ENCODE measurements at places on chromosomes 2 and 18.

GRCh38 chr2:191151331-191151730 is 537 bp upstream of the STAT4 start:
- no peak for DNase-seq

DNA sequence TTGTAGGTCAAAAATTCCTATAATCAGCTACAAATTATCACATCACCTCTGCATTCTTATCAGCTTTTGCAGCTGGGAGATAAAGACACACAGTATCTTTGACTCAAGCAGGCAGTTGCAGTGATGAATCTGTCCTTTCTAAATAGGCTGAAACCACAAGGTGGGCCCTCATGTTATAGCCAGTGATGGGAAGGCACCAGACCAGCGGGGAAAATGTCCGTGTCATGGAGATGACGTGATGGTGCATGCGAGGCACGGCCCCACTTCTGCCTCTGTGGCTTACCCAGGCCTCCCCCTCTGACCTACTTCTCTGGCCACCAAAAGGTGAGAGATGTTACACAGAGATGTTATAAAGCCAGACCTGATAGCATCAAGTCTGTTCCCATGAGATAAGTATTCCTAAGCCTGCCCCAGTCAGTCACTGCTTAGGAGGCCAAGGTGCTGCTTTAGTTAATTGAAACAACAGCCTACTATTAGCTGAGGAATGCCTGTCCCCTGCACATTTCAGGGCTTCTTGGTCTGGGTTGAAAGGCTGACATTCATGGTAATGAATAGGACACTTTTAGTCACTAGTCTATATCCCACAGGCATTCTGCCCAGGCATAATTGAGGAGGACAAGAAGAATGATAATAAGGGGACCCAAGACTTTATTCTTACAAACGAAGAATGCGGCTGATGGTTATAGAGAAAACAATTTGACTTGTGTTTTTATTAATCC is 327.9 kb downstream of the LPIN1 start:
- no peak for DNase-seq

DNA sequence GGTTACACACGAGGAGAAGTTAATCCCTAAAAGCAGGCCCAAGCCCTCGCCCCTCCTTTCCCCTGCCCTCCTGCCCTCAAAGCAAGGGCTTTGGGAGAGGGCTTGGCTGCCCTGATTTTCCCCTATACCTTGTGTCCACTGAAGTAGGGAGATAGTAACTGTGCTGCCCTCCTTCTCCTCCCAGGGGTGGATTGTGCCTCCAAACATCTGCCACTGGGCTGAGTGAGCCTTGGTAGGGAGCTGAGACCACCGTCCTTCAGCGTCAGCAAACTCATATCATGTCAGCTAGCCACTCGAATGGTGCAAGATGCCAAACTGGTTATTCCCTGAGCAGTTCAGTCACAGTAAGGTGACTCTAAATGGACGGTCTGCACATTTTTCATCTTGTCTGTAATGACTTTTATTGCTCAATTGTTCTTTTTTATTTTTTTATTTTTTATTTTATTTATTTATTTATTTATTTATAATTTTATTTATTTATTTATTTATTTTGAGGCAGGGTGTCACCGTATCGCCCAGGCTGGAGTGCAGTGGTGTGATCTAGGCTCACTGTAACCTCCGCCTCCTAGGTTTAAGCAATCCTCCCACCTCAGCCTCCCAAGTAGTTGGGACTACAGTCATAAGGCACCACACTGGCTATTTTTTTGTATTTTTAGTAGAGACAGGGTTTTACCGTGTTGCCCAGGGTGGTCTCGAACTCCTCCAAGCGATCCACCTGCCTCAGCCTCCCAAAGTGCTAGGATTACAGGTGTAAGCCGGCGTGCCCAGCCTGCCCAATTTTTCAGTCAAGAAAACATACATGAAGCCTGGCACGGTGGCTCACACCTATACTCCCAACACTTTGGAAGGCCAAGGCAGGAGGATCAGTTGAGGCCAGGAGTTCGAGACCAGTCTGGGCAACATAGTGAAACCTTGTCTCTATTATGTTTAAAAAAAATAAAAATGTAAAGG is 8.7 kb downstream of the PCBP1 start:
- DNase-seq, result no peak

- no peak for DNase-seq
These were observed 32.2 kb upstream of the REL start for GRCh38 chr2:60849187-60849586.

DNA sequence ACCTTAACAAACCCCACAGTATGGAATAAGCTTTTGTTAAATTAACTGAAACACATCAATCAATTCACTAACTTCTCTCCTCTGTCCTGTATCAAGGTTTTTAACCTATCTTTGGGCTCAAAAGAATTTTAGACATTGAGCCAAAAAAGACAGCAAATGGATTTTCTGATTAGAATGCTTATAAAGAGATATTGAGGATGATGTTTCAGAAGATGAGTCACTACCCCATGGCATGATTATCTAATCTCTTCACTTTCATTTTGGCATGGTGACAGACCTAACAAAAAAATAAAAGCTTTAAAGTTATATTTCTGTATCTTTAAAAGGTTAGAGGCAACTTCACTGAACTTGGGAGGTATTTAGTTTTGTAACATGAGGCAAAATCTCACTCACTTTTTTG is 55.5 kb downstream of the SGPP2 start:
- DNase-seq, result no peak

DNA sequence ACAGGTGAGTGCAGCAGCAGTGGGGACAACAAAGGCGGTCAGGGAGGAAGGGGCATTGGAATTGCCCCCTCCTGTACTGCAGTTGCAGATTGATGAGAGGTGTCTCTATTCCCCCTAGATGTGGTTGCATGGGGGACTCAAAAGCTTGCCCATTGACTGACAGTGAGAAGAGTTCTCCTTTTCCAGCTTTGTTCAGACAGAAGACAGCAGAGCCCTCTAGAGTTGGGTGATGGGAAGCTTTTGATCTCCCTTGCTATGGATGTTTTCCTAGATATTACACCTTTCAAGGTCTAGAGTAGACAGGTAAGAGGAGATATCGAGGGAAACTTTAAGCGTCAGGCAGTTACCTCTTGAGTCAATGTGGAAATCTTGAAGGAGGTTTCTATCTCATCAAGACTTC is 2.9 kb downstream of the PROKR1 start:
- no peak for DNase-seq

DNA sequence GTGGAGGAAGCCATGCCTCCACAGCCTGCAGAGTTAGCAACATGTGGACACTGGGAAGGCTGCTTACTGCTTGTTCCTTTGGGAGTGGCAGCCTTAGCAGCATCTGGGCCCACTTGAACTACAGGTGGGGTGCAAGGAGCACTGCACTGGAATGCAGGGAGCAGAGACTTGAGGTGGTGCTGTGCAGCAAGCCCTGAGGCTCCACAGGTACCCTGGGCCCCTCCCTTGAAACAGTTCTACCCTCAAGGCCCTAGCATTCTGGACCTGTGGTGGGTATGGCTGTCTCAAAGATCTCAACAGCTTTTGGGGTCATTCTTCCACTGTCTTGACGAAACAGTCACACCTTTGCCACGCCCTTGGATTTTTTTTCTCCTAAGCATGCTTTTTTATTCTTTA is 13.5 kb downstream of the UBR3 start:
- DNase-seq, result no peak

DNA sequence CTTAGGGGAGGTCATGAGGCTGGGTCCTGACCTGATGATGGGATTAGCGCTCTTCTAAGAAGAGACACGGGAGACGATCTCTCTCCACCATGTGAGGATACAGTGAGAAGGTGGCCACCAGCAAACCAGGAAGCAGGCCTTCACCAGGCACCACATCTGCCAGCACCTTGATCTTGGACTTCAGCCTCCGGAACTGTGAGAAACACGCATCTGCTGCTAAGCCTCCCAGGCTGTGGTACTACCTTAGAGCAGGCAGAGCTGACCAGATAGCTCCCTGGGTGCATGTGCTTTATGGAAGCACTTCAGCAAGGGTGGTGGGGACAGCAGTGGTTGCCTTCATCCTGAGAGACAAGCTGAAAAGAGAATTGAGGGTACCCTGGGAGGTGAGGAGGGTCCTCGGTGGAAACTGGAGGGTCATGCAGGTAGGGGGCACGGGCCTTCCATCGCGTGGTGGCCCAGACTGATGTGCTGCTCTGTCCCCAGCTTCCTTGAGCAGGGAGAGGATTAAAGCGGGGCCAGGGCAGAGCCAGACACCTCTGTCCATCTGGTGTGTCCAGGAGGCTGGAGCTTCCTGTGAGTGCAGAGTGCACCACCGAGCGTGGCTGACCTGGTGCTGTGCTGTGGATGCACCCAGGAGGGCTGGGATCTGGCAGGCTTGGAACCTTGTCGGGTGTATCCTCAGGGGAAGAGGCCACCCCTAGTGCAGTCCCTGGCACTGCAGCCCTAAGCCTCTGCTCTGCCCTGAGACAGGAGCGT is 42.9 kb upstream of the HS6ST1 start:
- DNase-seq, result no peak

DNA sequence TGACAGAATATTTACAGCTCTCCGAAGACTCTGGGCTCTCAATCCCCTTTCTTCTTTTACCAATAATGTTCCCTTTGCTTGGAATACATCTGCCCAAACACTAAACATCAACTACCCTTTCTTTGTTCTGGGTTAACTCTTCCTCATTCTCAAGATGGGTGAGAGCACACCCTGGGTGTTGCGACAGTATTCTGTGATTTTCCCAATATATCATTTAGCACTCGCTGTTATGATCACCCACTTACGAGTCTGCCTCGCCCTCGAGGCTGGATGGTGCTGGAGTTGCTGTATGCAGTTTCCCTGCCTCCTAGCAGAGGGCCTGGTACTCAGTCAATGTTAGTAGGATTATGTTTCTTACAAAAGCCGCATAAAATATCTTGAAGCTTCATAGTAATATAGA is 93.2 kb downstream of the SOCS6 start:
- DNase-seq, result no peak

DNA sequence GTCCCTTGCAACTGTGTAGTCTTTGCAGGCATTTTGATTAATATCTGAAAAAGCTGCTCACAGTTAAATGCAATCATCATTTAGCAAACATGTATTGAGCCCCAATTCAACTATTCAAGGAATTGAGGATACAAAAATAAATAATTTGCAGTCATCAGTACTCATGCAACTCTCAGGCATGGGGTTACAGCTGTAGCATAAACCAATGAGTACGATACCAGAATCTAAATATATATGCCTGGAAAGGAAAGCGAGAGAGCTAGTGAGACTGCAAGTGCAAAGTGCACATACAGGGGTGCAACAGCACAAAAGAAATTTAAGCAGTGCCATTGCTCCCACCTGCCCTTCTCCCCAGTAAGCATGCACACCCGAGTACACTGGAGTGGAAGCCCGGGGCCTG is 216.4 kb downstream of the AFF3 start:
- DNase-seq, result no peak

GRCh38 chr2:237691029-237691907 is 63.9 kb downstream of the LRRFIP1 start:
- no peak for DNase-seq

- no peak for DNase-seq
These were observed 486.0 kb downstream of the ERBB4 start for GRCh38 chr2:212052412-212053159.

GRCh38 chr2:96091141-96091710 is 25.1 kb downstream of the ADRA2B start:
- no peak for DNase-seq

GRCh38 chr2:165610591-165611029 is 141.1 kb downstream of the CSRNP3 start:
- DNase-seq, result no peak

DNA sequence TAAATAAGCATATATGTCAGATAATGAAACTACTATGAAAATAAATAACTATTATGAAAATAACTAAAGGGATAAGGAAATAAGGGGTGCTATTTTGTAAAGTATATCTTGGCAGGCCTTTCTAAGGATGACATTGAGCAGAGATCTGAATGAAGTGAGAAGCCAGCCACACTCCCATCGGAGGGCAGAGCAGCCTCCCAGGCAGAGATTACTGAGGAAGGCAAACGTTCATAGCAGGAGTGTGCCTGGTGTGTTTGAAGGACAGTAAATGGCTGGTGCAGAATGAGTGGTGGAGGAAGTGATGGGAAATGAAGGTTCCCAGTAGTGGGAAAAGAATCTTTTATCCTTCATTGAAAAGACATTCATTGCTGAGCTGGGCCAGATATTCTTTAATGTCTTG is 62.5 kb downstream of the SPHKAP start:
- DNase-seq, result no peak

- DNase-seq, result no peak
These were observed 20.6 kb downstream of the SMAD7 start for GRCh38 chr18:48929941-48930713.

- DNase-seq, result no peak
These were observed 540.1 kb downstream of the CMPK2 start for GRCh38 chr2:6325616-6326015.

DNA sequence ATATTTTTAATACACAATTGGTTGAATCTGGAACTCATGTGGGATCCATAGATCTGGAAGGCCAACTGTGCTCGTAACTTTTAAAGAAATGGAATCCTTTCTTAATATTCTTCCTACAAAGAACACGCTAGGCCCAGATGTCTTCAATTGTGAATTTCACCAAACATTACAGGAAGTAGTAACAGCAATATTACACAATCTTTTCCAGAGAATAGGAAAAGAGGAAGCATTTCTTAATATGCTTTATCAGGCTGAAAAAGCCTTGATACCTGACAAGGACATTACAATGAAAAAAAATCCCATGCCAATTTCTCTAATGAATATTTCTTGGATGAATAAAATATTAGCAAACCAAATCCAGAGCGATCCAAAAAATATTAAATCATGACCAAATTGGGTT is 80.3 kb upstream of the HAAO start:
- no peak for DNase-seq

DNA sequence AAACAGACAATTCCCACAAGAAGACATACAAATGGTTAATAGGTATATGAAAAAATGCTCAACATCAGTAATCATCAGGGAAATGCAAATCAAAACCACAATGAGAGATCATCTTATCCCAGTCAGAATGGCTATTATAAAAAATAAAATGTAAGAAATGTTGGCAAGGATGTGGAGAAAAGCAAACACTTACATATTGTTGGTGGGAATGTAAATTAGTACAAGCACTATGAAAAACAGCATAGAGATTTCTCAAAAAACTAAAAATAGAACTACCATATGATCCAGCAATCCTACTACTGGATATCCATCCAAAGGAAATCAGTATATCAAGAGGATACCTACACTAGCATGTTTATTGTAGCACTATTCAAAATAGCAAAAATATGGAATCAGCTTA is 186.6 kb downstream of the NOL4 start:
- DNase-seq, result no peak

GRCh38 chr2:171550613-171551012 is 28.3 kb downstream of the CYBRD1 start:
- DNase-seq, result no peak

DNA sequence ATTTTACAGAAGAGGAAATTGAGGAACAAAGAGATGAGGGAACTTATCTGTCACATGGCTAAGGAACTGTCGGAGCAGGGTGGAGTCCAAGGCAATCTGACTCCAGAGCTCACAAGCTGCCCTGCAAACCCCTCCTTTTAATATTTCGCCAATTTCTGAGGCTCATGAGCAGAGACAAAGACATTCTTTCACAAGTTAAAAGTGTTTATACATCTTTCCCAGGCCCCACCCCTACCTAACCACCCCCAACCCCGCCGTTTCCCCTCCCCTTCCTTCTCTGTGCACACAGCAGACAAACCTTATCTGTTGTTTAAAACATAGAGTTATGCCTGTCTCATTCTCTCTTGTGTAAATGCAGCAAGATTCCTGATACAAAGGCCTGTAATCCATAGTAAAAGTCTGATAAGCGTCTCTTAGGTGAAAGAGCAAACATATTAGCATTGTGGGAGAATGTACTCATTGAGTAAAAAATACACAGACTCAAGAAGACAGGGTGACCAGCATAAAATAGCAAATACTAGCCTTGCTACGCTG is 44.3 kb downstream of the EPHA4 start:
- no peak for DNase-seq

GRCh38 chr2:33091541-33092123 is 144.9 kb downstream of the LTBP1 start:
- no peak for DNase-seq

Data from activated CD4-positive, alpha-beta T cell treated with anti-CD3 and anti-CD28 coated beads for 24 hours (primary cell).